ENCODE measurements at places on chromosomes 5 and 9.

GRCh38 chr5:122929001-122929400 is 83.6 kb downstream of the SNX24 start:
- DNase-seq, result no peak

DNA sequence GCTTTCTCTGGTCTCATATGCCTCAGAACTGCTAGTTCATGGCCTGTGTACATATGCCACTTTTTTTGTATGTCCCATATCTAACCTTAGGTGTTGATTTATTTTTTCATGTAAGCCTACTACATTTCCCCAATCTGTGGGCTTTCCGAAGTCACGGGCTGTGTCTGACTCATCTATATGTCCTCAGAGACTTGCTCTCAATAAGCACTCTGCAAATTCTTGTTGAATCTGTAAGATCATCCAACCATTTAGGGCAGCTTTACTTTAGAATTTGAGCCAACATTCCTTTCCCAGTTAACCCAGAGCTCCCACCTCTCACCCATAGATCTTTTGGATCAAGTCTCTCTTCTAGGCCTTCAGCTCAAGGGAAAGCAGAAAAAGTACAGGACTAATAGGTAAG is 263.4 kb downstream of the SEC61B start:
- no peak for DNase-seq

DNA sequence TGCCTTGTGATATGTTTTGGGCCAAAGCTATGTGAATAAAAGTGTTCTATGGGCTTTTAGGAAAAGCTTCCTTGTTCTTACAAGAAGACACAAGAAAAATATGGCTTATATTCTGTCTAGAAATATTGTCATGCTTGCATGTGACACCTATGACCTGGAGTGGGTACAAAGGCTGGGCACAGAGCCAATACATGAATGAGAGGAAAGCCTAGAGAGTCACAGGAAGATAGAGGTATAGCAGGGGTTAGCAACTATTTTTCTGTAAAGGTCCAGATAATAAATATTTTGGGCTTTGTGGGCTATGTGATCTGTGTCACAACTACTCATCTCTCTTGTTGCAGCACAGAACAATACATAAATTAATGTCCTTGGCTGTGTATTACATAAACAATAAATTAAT is 196.6 kb upstream of the CD180 start:
- no peak for DNase-seq

DNA sequence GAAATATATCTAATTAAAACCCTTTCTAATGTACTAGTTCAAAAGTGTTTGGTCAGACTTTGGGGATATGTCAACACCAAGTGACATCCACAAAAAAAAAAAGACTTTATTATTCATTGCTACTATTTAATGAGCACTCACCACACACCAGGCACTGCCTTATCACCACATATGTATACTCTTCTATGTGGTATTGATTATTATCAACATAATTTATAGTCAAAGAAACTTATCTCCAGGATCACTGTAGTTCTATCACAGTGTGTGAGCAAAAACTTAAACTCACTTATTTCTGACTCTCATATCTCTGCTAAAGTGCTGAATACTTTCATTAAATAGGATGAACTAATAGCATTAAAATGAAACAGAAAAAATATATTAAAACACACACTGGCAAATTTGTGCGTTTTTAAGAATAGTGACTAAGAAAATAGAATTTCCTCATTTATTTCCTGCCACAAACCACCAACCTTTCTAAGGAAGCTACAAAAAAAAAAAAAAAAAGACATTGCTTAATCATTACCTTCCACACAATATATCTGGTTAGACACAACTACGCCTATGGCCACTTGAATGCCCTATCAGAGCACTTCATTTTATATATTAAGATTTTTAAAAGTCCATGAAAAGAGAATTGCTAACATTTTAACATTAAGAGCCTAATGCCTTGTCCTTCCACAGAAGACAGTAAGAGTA is 12.8 kb downstream of the SLCO4C1 start:
- DNase-seq, result no peak

All from stimulated activated CD8-positive, alpha-beta memory T cell treated with anti-CD3 and anti-CD28 coated beads, Interleukin-2, amount 100 ng/mL, for 1 hour (primary cell).